ENCODE measurements at places on chromosomes 4 and X.

GRCh38 chr4:46425775-46426400, 36.0 kb upstream of the GABRA2 start:
- DNase-seq, result no peak

DNA sequence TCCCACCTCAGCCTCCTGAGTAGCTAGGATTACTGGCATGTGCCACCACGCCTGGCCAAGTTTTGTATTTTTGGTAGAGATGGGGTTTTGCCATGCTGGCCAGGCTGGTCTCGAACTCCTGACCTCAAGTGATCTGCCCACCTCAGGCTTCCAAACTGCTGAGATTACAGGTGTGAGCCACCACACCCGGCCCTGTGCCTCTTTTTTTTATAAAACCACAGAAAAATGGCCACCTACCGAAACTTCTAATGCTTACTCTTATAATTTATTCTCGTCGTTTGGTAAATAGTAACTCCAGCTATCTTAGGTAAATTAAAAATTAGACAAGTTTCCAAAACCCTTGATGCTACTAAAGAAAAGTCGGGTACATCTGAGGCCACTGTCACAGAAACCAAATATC, 54.4 kb downstream of the IRF2 start:
- no peak for DNase-seq

- DNase-seq, result no peak
These were observed 105.6 kb upstream of the MAMLD1 start for GRCh38 chrX:150257353-150258175.

GRCh38 chr4:44563496-44563895, 87.9 kb downstream of the YIPF7 start:
- no peak for DNase-seq

DNA sequence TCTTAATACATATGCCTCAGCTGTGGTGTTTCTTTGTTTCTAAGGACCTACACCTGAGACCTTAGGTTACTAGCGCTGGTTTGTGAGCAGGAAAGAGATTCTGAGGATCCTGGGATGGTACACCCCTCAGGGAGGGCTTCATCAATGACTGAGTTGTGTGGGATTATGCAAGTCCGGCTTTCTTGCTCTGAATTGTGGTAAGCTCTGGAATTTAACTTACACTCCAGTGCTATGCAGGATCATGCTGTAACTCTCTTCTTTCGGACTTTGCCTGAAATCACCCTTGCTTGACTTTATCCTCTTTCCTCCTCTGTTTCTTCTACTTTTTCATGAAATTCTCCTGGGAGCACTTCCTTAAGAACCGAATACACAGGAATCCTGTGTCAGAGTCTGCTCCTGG, 431.5 kb upstream of the BOD1L1 start:
- DNase-seq, result no peak

- no peak for DNase-seq
These were observed 38.6 kb upstream of the NAP1L5 start for GRCh38 chr4:88736264-88736663.

- no peak for DNase-seq
These were observed 38.3 kb upstream of the MMAA start for GRCh38 chr4:145580906-145581305.

DNA sequence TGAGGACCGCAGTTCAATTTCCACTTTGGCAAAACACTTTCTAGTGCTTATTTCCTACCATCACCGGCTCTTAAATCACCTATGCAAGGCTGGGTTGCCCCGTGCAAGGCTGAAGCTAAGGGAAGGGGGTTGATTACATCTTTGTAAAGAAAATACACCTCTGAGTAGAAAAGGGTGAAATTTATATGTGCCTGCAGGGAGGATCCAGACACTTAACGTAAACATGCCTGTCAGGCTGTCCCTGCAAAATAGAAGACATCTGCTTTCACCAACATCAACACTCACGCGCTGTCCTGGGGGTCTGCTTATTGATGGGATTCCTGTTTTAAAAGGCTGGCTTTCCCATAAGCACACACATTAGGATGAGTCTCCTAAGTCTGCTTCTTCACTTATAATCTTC, 92.0 kb downstream of the PRKX start:
- no peak for DNase-seq

- peak; percentile 30 for DNase-seq
These were observed 761 bp upstream of the FRYL start for GRCh38 chr4:48780865-48781214.

DNA sequence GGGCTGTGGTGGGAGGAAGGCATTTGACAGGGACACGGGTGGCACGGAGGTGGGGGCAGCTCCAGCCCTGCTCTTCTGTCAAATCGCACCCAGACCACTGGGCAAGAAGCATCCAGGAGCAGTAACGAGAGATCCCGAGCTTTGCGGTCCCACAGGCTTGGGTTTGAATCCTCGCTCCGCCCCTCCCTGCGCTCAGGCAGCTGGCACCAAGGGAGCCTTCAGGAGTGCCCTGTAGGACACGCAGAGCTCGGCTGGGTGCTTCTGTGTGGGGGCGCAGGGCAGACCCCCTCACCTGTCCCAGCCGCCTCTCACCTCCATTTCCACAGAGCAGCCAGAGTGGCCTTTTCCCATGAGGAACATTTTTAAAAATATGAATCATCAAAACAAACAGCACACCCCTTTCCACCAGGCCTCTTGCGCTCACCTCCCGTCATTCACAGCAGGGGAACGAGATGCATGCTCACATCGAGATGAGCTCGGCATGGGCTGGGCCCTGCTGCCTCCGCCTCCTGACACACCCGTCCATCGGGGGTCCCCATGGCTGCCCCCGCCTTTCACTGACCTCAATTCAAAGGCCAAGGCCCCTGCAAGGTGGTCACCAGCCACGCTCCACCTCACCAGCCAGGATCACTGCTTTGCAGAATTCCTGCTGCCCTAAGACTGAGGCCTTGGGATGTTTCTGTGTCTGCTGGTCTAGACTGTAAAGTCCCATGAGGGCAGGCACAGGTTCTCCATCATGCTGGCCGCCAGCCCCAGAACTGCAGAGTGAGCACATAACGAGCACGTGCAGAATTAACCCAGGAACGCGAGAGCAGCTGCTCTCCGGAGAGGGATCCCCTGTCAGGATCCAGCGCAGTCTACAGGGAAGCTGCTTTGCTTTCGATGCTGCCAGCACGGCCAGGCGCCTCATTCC, 52.7 kb downstream of the ACOX3 start:
- no peak for DNase-seq

DNA sequence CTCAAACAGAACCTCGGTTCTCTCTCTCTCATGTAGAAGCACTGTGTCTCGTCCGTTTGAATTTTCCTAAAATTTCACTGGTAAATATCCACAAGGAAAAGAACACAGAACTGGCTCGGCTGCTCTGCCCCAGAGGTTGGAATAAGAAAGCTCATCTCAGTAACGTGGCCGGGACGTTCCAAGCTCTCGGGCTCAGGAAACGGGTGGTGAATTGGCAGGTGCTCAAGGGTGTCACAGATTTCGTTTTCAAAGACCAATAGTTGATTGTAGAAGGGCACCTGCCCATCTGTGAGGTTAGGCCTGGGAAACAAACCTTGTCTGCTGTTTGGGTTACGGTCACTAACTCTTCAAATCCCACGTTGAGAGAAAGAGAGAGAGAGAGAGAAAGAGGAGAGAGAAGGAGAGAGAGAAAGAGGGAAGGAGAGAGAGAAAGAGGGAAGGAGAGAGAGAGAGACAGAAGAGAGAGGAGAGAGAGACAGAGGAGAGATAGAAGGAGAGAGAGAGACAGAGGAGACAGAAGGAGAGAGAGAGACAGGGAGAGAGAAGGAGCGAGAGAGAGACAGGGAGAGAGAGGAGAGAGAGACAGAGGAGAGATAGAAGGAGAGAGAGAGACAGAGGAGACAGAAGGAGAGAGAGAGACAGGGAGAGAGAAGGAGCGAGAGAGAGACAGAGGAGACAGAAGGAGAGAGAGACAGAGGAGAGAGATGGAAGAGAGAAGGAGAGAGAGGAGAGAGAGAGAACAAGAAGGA, 106.6 kb downstream of the CRLF2 start:
- no peak for DNase-seq

DNA sequence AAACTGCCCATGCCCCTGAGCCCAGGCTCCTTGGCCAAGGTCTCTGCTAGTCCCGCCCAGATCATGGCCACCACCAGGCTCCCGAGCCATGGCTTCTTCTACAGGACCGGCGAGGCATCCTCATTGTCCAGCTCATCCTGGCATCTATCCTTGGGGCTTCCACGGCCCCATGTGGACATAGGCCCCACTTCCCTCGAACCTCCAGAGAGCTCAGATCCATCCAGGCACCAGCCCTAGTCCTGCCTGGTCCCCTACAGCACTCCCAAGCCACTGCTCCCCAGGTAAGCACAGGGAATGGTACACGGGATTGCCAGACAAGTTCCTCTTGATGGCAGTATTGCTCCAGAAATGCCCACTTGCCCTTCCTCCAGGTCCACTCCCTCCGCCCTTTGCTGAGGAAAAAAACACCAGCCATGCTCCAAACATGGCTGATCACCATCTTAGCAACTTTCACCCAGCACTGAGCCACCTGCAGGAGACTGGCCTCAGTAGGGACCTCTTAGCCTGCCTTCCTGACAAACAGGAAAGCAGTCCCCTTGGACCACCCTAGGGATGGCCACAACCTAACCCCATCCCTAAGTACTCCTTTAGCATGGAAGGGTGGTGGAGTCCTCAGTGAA, 272.1 kb upstream of the AGTR2 start:
- DNase-seq, result peak; percentile 30

- DNase-seq, result no peak
These were observed 130.6 kb upstream of the FAT4 start for GRCh38 chr4:125184116-125184515.

GRCh38 chrX:139554376-139554775, 23.8 kb downstream of the F9 start:
- no peak for DNase-seq

DNA sequence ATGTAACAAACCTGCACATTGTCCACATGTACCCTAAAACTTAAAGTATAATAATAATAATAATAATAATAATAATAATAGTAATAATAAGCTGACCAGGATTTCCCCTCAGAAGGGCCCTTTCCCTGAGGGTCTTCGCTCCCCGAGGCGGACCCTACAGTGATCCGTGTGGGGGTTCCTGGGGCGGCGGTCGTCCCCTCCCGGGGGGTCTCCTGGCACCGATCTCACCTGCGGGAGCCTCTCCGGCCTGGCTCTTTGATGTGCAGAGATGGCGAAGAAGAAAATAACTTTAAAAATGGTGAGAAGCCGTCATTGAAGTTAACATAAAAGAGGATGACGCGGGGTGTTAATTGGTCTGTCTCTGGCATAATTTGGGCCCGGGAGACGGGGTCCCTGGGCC, 48.2 kb upstream of the PPP2R3B start:
- no peak for DNase-seq

DNA sequence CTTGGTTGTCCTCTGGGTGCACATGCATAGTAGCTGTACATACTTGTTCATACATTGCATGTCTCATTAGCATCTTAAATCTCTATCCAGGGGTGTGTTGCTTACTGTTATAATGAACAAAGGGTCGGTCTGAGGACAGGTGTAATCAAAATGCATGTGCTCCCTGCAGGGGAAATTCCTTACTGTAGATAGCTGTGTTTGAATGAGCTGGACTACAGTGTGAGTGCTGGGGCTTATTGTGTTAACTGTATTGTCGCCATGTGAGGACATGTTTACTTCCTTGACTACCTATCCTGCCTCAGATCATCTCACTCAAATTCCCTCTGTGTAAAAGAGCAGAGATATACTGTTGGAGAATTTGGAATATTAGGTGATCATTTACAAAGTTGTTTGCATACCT, 98.7 kb downstream of the KLHL34 start:
- no peak for DNase-seq

DNA sequence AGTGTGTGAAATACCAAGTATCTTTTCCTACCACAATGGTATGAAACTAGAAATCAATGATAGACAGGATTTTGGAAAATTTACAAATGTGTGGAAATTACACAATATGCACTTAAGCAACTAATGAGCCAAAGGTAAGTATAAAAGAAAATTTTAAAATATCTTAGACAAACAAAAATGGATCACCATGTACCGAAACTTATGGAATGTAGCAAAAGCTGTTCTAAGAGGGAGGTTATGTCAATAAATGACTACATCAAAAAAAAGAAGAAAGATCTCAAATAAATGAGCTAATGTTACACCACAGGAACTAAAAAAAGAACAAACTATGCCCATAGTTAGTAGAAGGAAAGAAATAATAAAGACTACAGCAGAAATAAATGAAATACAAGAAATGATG, 1084.1 kb downstream of the TECRL start:
- DNase-seq, result no peak

- DNase-seq, result no peak
These were observed 466.3 kb upstream of the HS3ST1 start for GRCh38 chr4:11894977-11895376.

GRCh38 chr4:186946682-186947294, 223.1 kb upstream of the FAT1 start:
- no peak for DNase-seq

- DNase-seq, result no peak
These were observed 67.1 kb upstream of the TRIM2 start for GRCh38 chr4:153137159-153137558.

DNA sequence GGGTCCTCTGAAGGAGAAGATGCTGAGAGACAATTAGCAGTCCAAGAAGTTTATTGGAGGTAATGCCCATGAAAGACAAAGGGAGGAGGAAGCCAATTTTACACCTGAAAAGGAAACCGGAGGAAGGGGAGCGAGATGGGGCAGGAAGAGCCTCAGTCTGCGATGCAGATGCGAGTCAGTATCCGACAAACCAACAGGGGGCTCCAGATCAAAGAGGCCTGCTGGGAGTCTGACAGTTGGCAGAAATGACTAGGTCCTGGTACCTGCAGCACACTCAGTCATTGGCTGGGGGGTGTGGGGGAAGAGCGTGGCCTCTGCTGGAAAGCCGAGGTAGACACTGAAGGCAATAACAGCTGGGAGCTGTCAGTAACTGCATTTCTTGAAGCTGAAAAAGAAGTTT, 231.1 kb upstream of the CENPE start:
- DNase-seq, result no peak

DNA sequence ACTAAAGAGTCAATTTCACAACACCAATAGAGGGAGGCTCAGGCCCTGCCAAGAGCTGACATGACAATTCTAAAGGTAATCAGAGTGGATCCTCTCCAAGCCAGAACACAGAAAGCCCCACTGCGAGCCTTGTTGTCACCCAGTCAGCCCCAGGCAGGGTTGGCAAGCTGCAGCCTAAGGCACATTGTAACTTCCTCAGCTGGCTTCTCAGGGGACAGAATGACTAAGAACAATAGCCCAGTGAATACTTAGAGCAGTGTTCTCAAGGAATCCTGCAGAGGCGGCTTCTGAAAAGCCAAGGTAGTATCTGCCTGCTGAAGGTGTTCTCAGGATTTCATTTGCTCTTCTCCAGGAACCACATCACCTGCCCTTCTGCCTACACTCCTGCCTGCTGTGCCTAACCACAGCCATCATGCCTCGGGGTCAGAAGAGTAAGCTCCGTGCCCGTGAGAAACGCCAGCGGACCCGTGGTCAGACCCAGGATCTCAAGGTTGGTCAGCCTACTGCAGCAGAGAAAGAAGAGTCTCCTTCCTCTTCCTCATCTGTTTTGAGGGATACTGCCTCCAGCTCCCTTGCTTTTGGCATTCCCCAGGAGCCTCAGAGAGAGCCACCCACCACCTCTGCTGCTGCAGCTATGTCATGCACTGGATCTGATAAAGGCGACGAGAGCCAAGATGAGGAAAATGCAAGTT, at the start of gene MAGEB4:
TSS of gene MAGEB4 (plus strand) at position 277 of the 692 bp plus-strand sequence. CDS start at position 413, 136 bp downstream.
- no peak for DNase-seq

Measured in NCI-H1694 treated with DMSO at 0.1 percent for 48 hours (cell line).